ENCODE measurements at places on chromosomes 7 and 10. TPM values are rescaled to one million over a fixed set of nuclear protein-coding genes. Genes with fewer than 3 reads are reported as not detected.

DNA sequence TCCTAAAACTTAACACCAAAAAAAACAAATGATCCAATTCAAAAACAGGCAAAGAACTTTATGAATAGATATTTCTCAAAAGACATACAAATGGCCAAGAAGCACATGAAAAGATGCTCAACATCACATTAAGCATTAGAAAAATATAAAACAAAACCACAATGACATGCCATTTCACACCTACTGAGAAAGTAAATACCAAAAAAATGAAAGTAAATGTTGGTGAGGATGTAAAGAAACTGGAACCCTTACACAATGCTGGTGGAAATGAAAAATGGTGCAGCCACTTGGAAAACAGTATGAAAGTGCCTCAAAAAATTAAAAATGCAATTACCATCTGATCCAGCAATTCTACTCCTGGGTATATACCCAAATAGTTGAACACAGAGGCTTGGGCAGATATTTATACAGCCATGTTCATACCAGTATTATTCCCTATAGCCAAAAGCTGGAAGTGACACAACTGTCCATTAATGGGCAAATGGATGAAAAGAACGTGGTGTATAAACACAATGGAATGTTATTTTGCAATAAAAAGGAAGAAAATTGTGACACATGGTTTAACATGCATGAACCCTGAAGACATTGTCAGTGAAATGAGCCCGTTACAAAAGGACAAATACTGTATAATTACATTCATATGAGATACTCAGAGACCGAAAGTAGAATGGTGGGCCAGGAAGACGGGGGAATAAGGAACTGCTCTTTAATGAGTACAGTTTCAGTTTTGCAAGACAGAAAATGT, 89.0 kb downstream of the JMJD1C start:
- no peak for DNase-seq

- DNase-seq: no peak
Observed at GRCh38 chr7:139825666-139826290, 3.3 kb upstream of the TBXAS1 start.

DNA sequence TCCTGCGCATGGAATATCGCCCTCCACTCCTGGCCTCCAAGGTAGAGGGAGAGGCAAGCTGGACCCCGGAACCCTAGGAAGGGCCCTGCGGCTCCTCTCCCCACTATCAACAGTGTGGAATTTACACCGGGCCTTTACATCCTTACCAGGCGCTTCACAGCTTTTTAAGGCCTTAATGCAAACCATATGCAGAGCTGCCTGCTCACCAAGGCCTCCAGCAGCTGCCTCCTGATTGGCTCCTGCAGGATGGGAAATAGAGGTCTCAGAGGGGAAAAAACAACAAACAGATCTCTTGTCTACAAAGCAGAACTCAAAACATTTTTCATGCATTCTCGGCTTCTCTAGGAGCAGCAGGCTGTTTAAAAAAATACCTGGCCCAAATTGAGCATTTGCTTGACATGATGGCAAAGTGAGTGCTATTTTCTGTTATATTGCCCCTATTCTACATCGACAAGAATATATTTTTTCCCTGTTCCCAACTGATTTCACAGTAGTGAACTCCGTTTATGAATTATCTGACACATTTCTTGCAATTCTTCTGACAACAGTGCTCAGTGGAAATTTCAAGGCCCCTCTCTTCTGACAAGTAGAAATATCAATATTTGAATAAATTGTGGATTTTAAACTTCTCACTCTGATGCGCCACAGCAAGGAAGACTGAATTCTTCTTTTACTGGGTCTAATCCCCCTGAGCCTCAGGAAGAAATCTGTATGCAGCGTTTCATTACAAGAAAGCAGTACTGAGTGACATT, 51.7 kb downstream of the EBF3 start:
- DNase-seq: no peak

GRCh38 chr7:158777793-158778192, 51.5 kb downstream of the ESYT2 start:
- DNase-seq: no peak

- no peak for DNase-seq
Observed at GRCh38 chr7:37382546-37383088, 66.0 kb downstream of the ELMO1 start.

DNA sequence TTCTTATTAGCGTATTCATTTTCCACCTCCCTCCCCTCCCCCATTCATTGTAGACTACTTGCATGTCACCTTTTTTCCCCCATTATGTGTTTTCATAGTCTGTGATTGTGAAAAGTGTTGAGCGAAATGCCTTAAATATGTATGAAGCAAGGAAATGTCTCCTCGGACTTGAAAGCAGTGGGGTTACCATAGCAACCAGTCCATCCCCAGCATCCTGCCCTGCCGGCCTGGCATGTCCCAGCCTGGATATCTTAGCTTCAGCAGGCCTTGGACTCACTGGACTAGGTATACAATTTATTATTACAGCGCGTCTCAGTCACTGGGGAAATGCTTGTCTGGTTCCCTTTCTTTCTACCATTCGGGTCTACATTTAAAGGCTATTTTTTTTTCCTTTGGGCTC, 283.6 kb downstream of the BICC1 start:
- DNase-seq: peak; percentile 78

DNA sequence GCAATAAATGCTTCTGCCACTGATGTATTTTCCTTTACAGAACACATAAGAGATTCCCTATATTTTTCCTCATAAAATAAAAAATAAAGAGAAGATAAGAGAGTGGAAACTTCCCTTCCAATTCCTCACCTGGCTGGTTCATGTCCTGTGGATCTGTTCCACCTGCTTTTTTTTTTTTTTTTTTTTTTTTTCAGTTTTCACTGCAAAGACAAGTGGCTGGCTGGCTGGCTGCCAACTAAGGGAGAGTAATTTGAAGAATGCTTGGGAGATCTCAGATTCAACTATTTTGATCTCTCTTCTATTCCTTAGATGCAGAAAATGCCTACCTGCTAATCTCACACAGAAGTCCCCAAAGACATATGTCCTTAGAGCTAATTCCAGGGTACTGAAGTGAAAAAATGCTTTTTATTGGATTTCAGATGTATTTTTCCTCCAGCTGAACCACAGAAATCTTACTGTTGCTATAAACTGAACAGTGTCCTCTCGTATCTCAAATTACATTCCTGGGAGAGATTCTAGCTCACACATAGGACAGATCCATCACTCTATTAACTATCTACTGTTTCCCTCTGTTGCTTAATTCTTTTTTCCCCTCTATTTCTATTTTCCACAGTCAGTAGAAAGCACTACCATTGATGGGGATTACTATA, 120.8 kb downstream of the NRCAM start:
- no peak for DNase-seq

- peak; percentile 71 for DNase-seq
Observed at GRCh38 chr7:67484244-67484751, 487.7 kb downstream of the TYW1 start.

- DNase-seq: no peak
Observed at GRCh38 chr10:69007260-69007659, 18.7 kb downstream of the KIFBP start.

DNA sequence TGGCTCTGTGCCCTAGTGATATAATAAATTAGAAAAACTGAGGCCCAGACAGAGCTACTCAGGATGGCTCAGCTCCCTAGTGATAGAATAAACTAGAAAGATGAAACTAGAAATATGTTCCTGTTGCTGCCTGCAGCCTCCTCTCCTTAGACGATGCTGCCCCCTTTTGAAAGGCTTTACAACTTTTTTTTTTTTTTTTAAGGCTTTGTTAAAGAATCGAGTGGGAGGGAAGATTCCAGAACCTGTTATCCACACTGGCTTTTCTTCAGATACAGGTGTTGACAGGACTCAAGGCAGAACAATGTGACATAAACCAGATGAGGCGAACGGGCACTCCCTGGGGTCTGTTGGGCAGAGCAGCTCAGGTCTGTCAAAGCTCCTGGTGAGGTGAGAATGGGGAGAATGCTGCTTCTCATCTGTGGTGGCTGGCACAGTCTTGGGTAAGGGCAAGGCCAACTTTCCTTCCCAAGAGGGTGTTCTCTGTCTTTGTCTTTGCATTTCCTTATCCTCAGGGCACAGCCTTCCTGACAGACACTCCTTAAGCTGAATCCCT, 175.1 kb downstream of the COBL start:
- peak; percentile 67 for DNase-seq

- no peak for DNase-seq
Observed at GRCh38 chr7:40800771-40801170, 666.0 kb downstream of the SUGCT start.

DNA sequence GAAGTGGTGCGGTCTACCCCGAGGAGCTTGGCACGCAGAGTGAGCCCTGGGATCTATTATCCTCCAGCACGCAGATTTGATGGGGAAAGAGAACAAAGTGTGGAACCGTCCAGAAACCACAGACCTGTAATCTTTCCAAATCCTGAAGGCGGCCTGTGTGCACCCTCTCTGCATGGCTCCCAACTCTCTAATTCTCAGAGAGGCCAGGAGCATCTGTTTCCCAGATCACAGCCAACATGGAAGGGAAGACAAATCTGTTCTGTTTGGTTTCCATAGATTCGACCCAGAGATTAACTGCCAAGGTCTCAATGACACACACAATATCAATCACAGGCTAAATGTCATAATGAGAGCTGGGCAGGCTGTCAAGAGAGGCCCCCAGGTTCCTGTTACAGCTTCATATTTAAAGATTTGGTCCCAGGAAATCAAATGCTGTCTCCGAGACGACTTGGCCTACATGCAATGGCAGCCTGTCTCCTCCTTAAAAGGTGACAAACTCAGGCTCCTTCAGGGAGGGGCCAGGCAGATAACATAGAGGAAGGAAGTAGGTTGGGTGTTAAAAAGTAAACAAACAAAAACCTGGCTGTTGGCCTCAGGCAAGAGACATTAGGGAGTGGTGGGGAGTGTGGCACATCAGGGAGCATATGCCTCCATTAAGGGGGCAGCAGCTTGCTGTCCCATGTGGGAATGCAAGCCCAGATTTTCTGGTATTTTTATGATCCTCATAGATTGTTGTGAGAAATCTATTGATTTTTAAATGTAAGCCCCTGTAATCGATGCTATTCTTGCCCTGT, 48.8 kb upstream of the SAMD8 start:
- peak; percentile 74 for DNase-seq

DNA sequence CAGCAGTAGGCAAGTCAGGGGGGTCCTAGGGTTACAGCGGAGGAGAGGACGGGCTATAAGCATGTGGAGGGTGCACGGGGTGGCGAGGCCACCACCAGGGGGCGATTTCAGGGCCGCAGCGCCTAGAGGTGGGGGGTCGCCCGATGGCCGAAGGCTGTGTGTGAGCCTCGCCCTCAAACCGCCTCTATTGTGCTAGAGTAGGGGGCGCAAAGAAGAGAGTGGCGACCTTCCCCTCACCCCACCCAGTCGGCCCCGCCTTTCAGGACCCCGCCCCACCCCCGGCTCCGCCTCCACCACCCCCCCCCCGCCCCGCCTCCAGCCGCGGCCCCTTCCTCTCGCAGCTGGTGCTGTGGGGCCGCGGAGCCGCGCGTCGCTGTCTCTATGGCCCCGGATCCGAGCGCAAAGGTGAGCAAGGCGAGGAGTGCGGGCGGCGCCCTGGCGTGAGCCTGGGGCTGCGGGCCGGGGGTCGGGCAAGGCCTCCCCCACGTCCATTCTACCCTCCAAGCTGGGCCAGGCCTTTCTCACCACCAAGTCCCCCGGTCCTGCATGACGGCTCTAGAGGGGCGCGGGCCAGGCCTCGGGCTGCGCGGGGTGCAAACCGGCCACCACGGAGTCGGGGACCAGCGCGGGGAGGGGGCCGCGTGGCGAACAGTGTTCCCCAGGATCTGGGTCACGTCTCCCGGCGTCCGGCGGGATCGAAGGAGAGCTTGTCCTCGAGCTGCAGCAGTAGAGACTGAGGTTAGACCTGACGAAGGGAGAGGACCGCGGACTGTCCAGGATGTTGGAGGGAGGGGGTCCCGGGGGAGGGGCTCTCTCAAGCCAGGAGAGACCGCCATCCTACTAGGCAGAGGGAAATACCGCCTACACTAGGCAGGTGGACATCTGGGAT, at the start of gene SEMA4G:
TSS of gene SEMA4G (plus strand) at position 318 of the 889 bp plus-strand sequence. CDS start 3,409 bp downstream, outside the sequence.
- peak; percentile 66 for DNase-seq

GRCh38 chr7:151168003-151168786, 701 bp upstream of the GBX1 start:
- DNase-seq: no peak

DNA sequence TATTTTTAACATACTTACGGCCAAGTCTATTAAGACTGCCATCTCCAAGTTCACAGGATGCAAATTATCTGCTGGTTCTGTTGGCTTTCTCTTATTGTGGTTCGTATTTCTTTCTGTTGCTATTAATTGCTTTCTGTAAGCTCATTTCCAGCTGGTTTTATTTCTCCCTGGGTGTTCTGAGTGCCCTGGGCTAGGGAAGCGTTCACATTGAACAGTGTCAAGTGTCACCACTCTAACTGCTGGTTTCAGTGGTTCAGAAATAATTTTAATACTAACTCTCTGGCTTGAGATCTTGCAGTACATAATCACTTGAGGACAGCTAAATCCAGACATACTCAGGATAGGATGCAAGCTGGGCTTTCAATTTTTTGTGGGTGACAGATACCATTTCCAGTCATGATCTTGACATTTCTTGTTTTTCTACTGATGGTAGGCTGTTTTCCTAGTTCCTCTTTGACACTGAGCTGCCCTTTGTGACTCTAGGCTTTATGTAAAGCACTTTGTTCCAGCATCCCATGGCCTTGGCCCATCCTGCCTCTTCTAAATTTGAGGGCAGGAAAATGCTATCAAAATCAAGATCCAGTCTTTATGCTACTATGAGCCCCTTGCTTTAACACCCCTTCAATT, 117.6 kb downstream of the SNX13 start:
- DNase-seq: no peak

DNA sequence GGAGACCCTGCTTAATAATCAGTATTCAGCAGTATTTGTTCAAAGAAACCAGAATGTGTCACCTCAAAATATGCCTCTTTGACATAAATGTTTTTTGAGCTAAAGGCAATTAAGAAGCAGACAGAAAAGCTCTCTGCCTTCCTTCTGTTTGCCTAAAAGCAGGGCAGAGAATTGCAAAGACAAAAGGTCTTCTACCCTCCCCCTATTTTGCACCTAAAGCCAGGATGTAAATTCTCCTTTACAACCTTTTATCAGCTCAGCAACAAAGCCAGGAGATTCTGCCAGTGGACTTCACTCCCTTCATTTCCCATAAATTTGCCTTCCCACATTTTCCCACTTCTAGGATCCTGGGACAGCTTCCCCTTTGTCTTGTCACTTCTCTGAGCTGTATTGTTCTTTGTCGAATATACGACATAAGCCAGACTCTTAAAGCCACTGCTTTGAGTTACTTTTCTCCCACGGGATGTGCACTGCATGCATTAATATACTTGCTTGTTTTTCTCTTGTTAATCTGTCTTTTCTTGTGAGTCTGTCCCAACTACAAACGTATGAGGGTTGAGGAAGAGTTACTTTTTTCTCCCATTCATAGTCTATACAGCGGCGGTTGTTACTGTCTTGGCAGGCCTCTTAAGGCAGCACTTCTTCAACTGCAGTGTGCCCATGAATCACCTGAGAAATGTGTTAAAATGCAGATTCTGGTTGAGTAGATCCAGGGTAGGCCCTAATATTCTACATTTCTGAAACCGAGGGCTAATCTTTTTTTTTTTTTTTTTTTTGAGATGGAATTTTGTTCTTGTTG, 48.2 kb downstream of the ST8SIA6 start:
- no peak for DNase-seq

- no peak for DNase-seq
Observed at GRCh38 chr7:137287651-137288258, 55.8 kb downstream of the PTN start.

- DNase-seq: no peak
Observed at GRCh38 chr10:3665316-3665908, 119.6 kb downstream of the KLF6 start.

The GFRA1 gene
- total RNA-seq: 30.4 TPM

The SAP25 gene
- not detected for total RNA-seq

The FOXL3 gene
- total RNA-seq: not detected

The PNLIPRP3 gene
- not detected for total RNA-seq

The PSMG3 gene
- 10.7 TPM for total RNA-seq

The ACTR3C gene
- total RNA-seq: 8.3 TPM

The RBM20 gene
- 0.91 TPM for total RNA-seq

The SPOCK2 gene
- total RNA-seq: 118 TPM

The NRG3 gene
- total RNA-seq: 27.1 TPM

The C10orf53 gene
- 0.18 TPM for total RNA-seq
